Suppressor macrophage treated with lipopolysaccharide for 4 hours (primary cell): ENCODE measurements at places on chromosomes 7 and 10.

DNA sequence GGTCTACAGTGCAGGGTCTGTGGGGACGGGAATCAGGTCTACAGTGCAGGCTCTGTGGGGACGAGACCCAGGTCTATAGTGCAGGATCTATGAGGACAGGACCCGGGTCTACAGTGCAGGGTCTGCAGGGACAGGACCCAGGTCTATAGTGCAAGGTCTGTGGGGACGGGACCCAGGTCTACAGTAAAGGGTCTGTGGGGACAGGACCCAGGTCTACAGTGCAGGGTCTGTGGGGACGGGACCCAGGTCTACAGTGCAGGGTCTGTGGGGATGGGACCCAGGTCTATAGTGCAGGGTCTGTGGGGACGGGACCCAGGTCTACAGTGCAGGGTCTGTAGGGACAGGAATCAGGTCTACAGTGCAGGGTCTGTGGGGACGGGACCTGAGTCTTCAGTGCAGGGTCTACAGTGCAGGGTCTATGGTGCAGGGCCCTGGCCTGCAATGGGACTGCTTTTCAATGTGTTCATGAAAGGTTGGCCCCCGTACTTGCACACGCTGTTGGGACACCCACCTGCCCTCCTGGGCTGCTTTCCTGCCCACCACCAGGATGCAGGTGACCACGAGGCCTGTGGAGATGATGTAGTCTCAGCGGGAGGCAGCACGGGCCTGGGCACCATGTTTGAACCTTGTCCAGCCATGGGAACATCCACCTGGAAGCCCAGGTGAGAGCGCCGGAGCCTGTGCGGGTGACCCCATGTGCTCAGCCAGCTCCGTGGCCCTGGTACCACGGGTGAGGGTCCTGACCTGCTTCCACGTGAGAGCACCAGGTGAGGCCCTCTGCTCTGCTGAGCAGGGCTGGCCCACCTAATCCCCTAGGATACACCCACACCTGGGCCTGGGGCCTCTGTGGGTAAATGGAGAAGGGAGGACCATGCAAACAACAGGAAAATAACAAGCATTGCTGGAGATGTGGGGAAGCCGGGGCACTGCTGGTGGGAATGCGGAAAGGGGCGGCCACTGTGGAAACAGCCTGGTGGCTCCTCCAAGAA is 91.4 kb upstream of the DIP2C start:
- no peak for DNase-seq

DNA sequence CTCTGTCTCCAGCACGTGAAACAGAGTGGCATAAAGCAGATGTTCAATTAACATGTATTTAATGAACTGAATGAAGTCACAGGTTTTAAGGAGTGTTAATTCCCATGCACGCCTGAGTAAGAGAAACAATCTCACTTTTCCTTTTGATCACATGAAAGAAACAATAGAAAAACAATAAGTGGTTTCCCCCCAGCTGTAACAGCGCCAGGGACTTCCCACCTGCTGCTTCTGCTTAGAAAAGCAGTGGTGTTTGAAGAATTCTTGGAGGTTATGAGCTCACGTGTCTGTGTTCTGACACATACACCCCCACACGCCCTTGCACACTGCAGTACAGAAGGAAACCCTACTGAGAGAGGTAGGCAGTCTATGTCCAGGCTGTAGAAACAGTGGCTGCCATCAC is 51.3 kb upstream of the FRMD4A start:
- no peak for DNase-seq

- no peak for DNase-seq
Measured at GRCh38 chr10:12111528-12111927, 17.9 kb upstream of the SEC61A2 start.

- DNase-seq: no peak
Measured at GRCh38 chr7:462173-463103, 57.2 kb downstream of the PDGFA start.

DNA sequence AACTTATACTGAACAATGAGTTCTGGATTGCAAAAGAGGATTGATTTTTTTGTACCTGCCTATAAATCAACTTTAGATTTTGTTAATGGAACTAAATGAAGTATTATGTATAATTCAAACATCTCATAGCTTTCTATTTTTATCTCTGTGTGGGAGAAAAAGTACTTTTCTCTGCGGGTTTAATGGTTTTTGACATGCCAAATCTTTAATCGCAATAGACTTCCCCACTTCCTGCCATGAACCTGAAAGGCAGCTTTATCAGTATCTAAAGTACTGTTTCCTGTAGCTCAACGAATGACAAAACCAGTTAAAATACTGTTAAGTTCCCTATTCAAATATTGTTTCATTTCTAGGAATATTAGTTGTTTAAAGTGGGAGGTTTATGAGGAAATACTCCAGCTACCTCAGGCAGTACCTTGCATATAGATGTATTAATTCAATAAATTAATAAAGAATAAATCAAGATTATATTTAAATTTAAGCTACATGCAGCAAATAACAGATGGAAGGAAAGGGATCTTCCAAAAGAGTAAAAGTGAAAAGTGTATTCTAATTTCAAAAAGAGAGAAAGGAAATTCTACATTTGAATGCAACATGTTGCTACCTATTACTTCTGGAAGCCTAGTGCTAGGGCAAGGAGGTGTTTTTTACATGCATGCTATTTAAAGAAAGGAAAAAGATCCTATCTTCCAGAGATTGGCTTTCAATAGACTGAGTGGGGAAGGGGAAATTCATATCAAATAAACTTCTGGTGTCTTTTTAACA is 75.9 kb downstream of the SVOPL start:
- DNase-seq: no peak

DNA sequence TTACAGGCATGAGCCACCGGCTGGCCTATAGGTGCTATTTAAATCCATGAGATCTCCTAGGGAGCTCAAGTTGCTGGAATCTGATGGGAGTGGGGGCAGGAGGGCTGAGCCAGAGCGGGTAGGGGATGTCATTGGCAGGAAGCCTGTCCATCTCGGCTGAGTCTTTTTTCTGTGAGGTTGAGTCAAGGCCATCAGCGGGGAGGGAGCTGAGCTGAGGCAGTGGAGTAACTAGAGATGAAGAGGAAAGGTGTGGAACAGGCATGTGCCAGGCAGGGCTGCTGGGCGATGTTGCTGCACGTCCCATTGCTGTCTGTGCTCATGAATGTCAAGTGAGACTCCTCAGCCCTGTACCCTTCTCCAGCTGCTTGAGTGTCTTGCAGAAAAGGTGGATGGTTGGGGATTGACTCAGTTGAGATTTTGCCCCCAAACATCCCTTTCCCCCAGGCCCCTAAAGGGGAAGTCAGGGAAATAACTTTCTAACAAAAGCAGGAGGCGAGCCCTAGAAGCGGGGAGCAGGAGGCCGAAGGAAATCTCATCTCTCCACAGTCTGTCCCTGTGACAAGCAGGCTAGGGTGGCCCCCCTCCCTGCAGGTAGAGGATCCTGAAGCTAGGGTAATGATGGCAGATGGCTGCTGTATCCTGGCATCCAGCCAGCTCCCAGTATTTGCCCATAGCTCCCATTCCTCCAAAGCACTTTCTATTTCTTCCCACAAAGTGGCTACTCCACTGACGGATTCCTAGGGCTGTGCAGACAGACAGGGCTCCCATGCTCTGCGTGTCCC is 5.4 kb downstream of the ATP6V1F start:
- no peak for DNase-seq

DNA sequence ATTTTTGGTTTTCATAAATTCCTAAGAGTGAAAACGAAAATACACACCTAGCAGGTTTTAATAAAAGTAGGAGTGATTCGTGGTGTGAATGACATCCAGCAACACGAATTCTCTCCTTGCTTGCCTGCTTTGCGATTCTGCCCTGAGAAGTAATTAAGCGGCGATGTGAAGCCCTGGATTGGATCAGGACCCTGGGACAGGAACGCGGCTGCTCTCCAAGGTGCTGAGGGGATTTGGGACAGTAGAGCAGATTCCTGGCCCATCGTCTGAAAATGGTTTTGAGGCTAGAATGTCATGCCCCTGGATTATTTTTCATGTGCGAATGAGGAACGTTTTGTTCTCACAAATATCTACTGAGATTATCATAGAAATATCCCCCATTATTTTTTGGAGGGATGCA is 7.8 kb downstream of the NPS start:
- DNase-seq: no peak

GRCh38 chr7:79494046-79494445 is 40.6 kb upstream of the MAGI2 start:
- DNase-seq: no peak

DNA sequence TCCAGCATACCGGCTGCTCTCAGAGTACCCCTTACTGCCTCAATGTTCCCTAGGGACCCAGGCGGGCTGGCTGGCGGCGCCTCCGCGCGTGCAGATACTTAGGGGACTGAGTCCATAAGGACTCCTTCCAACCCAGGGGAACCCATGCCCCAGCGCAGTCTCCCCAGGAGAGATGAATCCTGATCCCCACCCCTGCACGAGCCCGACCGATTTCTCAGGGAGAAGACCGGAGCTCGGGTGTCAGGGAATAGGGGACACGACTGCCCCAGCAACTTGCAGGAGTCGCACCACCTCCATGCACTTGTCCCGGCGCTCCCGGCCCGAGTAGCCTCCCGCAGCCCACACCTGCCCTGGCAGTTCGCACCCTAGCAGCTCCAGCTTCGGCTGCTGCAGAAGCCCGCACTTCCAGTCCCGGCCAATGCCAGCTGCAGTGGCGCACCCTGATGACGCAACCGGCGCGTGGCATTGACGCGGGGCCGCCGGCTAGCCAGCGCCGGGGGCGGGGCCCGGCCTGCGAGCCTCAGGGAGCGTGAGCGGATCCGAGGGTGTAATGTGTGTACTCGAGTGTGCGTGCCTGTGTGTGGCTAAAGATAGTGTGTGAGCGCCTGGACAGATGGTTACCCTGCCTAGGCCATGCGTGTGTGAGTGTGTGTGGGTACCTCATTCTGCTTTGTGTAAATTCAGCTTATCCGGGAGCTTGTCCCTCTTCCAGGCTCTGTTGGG is at the start of gene GPAM:
GPAM (minus strand) TSS at position 437 of the 723 bp plus-strand sequence. CDS start 1,981 bp downstream, outside the sequence.
- DNase-seq: peak; percentile 96

DNA sequence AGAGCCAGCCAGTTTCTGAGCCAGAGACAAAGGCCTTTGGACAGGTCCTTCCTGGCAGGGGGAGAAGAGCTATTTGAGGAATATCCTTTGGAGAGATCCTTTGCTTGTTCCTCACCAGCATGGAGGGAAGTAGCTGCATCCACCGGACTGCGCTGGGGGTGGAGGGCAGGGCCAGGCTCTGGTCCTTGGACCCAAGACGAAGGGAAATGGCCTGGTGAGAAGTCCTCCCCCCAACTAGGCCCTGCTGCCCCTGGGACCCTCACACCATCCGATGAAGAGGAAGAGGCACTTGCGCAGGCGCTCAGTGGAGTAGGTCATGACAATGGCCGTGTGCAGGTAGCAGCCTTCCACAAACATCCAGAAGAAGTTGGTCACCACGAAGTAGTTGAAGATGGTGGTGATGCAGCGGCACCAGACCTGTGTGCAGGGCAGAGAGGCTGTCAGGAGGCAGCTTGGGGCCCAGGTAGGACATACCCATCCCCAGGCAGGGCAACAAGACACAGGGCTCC is 19.8 kb downstream of the CRHR2 start:
- DNase-seq: no peak

GRCh38 chr10:84233940-84234339 is 7.4 kb downstream of the LRIT1 start:
- no peak for DNase-seq

DNA sequence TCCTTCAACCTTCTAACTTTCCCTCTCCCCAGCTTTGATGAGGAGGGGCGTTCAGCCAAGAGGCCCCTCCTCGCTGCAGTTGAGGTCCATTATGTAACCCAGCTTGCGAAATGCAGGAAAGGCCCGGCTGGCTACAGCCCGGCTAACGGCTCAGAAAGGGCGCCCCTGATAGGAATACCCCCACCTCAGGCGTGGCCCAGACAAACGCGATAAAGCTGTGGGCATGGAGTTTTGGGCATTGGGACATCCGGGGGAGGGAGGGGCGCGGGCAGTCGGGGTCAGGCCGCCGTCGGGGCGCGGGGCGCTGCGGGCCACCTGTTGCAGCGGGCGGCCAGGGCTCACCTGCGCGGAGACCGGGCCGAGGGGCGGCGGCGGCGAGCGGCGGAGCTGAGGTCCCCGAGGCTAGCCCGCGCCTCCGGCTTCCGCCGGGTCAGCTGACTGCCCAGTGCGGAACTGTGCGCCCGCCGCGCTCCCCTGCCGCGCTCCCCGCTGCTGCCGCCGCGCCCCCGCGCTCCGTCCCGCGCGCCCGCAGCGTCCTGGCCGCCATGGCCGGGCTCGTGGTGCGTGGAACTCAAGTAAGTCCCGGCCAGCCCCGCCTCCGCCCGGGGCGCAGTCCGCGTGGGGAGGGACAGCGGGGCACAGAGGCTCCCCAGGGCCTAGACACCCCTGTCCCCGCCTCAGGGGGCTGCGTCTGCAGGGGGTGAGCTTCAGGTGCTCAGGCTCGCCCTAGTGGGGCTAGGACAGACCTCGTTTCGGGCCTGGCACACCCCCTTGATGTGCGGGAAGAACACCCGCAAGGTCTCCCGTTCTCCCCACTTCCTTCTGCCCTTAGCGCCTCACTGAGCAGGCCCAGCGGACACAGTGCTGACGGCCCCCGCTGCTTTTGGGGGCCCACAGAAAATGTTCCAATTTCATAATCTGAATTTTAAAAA is at the start of gene LRMDA:
LRMDA (plus strand) TSS at position 445 of the 932 bp plus-strand sequence.
- DNase-seq: peak; percentile 70

DNA sequence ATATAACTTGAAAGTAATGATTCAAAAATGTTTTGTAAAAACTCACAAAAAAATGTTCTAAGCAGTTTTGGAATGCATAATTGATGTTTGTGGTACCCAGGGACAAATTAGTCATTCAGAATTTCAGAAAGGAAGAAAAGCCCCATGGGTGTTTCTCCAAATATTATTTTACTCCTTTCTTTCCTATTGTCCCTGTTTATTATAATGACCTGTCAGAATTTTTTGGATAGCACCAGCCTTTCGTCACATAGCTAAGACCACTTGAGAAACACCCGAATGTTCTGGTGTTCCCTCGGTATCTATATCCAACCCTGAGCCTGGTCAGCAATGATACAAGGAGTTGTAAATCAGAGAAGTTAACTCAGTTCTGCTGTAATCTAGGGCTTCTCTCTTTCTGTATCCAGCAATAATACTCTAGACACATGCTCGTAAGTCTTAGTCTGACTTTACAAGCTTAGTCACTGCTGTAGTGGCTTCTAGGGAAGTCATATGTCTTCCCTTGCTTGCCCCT is 64.8 kb upstream of the MEOX2 start:
- DNase-seq: no peak

DNA sequence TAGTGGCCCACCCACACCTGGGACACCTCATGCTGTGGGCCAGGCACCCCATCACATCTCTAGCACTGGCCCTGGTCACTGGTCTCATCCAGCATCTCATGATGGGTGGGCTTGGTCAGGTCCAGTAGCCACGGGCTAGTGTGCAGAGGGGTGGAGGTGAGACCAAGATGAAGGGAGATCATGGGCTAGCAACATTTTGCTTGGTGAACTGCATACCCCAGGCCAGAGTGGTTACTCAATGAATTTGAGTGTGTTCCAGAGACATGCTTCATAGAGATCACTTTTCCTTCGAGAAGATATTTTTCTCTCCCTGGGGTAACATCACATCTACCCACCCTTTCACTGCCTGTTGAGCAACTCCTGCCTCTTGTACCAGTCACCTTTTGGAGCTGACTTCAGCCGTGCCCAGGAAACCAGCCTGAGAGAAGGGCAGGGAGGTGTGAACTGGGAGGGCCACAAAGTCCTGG is 44.2 kb downstream of the MINDY4 start:
- DNase-seq: no peak
